ENCODE measurements at places on chromosomes 7 and 10.

- DNase-seq = no peak
These were observed 103.0 kb upstream of the KLF6 start for GRCh38 chr10:3887885-3888476.

DNA sequence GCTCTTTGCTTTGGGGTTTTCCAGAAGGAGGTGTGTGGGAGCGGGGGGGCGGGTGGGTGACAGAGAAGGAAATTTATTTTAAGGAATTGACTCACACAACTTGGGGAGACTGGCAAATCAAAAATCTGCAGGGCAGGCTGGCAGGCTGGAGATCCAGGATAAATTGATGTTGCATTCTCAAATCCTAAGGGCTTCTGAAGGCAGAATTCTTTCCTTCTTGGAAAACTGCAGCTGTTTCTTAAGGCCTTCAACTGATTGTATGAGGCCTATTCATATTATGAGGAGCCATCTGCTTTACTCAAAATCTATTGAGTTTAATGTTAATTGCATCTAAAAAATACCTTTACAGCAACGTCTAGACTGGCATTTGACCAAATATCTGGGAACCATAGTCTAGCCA lies 1528.8 kb upstream of the LRRTM3 start:
- DNase-seq = no peak

DNA sequence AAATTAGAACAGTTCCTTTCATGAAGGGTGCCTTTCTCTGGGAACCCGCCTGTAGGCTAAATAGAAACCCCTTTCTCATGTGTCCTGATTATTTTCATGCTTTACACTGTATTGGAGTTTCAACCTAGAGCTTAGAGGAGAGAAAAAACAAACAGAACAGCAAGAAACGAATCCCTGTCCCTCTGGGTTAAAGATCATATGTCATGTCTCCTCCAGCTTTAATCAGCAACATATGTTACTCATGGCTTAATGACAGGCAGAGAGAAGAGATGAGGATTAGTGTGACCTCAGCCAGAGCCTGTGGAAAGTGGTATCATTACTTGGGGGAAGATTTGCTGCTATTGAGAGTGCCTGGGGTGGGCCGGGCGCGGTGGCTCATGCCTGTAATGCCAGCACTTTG lies 32.1 kb downstream of the CRCP start:
- DNase-seq = no peak

- no peak for DNase-seq
These were observed 32.0 kb downstream of the TSPAN14 start for GRCh38 chr10:80485946-80486764.

DNA sequence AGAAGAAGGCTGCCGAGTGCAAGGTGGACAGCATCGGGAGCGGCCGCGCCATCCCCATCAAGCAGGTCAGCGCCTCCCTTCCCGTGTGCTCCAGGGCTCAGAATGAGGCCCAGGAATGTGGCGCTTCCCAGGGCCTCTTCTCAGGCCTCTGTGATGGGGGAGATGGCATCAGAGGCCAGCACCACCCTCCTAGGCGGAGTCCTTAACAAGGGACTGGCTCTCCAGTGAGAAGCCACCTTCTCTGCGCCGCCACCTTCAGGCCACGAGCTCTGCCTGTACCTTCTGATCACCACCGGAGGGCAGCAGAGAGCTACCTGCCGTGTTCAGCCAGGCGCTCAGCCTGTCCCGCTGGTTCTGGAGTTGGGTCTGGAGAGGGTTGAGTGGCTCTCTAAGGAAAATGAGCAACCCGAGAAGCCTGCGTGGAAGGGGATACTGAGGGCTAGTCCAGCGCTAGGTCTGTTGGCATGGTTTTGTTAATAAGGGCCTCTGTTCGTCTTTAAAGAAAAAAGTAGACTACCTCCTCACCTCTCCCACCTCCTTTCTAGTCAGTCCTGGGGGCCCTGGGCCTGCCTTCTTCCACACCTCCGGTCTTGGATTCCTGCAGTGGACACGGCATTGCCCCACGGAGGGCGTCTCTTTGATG lies 37.7 kb downstream of the AGAP3 start:
- peak; percentile 90 for DNase-seq

DNA sequence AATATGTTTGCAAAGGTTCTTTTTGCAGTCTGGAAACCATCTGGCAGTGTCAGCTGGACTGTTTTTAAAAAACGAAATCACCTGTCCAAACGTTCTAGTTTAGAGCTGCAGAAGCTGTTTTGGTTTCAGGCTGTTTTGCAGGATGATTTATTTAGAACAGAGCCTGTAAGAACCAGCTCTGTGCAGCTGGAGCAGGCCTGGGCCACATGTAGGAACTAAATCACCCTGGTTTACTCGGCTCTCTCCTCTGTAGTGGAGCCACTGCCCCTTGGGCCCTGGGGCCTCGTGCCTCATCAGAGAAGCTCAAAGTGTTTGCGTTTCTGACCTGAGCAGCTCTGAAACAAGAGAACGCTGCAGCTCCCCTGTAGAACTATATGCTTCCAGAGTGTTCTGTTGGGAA lies 142.5 kb downstream of the ACTR3B start:
- no peak for DNase-seq

GRCh38 chr10:133087045-133087678 lies 562 bp upstream of the ADGRA1 start:
- DNase-seq = no peak

GRCh38 chr7:27802999-27803398 lies 63.0 kb downstream of the TAX1BP1 start:
- DNase-seq = no peak

DNA sequence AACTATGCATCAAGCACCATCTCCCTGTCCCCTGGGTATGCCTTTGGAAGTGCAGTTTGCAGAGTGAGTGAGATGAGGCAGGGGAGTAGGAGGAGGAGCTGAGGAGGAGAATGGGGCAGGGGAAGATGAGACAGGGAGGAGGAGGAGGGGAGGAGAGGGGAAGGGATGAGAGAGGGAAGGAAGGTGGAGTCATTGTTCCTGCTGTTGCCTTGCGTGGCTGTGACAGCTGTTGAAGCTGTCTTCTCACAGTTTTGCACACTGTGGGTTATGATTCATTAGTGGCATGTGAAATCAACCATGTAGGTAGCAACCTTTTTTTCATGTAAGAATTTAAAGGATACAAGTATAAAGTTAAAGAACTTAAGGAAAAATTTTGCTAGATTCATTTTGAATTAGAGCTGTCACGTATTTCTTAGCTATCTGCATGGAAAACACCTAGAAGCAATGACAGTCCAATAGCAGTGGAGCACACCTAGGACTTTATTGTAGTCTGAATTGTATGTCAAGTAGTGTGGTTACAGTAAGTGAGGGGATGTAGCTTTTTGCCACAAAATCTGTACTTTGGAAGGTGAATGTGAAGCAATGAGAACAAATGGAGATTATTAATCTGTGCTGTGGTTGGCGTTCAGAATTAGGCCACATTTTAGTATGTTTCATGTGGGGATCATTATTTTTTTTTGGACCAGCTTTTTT lies 21.7 kb downstream of the CCM2 start:
- DNase-seq = no peak

- no peak for DNase-seq
These were observed 429.9 kb upstream of the SEMA3A start for GRCh38 chr7:84624527-84624926.

GRCh38 chr10:1418031-1418550 lies 319.2 kb downstream of the ADARB2 start:
- no peak for DNase-seq

DNA sequence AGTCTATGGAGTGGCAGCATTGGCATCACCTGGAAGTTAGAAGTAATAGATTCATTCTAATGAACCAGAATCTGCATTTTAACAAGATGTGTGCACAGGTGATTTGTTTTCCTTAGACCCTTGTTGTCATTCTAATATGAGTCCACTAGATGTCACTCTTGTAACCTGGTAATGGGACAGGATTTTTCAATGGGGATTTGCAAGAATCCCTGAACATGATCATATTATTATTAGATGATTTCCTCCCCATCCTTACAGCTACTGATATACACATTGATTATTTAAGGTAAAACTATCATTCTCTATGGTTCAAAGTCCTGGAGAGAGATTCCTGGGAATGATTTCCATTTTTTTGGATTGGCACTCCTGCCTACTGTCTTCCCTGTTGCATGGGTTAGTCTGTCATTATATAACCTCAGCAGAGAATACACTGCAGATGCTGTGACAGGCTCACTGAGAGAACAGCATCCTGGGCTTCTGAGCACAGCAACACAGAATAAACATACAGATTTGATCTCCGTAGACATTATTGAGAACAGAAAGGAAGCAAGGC lies 194.9 kb downstream of the SUGCT start:
- DNase-seq = no peak

GRCh38 chr7:13031468-13031867 lies 344.0 kb downstream of the ARL4A start:
- no peak for DNase-seq

GRCh38 chr10:76089556-76090180 lies 658.2 kb downstream of the LRMDA start:
- DNase-seq = no peak

DNA sequence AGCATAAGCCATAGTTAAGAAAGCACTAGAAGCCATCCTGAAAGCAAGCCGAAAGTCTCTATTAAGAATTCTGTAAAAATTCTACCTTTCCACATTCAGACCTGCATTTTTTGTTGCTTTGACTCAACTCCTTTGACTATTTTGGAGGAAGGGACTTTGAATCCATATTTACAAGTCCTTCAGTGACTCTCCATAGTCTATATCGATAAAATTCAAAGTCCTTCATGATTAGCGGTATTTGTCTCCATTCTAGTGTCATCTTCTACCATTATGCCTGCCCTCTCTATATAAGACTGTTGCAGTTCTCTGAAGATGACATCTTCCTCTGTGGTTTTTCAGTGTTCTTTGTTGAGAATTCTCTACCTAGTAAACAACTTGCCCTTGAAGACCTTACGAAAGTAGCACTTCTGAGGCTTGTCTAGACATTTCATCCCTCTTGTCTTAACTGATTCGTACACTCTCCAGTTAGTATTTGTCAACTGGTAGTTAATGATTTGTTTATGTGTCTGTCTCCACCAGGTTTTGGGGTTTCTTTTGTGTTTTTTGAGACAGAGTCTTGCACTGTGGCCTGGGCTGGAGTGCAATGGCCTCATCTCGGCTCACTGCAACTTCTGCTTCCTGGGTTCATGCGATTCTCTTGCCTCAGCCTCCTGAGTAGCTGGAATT lies 1.7 kb downstream of the CCSER2 start:
- DNase-seq = no peak

GRCh38 chr10:4623757-4624420 lies 202.1 kb upstream of the AKR1E2 start:
- no peak for DNase-seq

DNA sequence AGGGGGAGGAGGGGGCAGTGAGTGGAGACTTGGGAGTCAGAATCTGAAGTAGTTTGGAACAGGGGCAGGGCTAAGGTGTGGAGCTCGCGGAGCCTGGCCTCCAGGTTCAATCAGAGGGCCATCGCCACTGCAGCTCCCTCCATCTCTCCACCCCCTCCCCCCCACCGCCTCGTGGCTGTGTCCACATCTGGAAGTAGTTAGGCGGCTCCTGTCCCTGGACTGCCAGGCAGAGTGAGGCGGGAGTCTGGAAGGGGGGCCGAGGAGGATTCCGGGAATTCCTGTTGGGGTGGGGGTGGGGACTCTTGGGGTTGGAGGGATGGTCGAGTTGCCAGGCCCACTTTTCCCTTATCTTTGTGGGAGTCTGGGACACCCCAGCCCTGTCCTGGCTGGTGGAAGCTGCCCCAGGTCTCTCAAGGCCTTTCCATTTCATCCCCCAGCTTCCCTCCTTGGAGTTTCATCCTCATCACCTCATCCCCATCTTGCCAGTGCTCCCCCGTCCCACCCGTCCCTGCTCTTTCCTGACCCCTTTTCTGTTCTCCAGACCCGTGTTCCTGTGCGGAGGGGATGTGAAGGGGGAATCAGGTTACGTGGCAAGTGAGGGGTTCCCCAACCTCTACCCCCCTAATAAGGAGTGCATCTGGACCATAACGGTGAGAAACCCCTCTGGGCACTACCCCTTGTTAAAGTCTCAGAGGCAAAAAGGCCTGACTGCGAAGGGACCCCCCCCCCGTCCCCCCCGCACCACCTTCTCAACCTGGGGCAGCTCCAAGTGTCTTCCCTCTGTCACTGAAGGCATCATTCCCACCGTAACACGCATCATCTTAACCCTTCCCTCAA lies 944 bp downstream of the PCOLCE start:
- DNase-seq = no peak

GRCh38 chr10:95266674-95267095 lies 24.1 kb downstream of the PDLIM1 start:
- no peak for DNase-seq

- no peak for DNase-seq
These were observed 53.8 kb downstream of the KCTD7 start for GRCh38 chr7:66682350-66683093.

DNA sequence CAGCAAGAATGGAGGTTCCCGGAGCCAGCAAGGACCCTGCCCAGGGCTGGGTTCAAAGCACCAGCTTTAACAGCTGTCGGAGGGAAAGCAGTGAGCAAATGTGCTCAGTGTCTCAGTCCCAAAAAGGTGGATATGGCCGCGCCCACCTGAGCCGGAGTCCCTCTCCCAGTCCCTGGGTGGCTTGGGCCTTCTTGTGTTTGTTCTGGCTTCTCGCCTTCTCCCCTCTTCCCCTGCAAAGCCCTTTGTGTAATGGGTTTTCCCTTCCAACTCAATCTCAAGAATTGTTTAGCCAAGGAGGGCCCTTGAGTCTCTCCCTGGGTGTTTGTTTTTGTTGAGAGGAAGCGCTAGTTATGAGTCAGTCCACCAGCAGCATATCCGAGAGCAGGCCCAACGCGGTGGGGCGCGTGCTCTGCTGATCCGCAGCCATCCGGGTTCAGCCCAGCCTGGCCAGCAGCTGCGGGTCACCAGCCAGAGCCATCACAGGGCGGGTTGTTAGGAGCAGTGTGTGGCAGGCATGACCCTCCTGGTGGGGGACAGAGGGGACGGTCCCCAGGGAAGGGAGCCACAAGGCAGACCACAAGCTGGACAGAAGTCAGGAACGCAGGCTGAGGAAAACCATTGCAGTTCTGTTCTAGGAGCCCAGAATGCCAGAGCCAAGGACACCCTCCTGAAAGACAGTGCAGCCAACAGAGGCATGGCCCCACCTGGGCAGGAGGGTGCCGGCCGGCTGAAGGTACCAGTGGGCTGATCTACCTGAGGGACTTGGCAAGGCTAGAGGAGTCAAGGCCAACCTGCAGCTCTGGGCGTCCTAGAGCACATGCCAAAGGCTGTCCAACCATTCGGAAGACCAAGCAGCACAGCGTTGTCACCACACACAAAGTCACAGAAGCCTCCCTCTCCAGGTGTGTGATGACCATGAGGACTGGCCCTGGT lies 21.3 kb downstream of the CALML3 start:
- no peak for DNase-seq

GRCh38 chr10:100976906-100977305 lies 7.6 kb downstream of the SEMA4G start:
- peak; percentile 34 for DNase-seq

DNA sequence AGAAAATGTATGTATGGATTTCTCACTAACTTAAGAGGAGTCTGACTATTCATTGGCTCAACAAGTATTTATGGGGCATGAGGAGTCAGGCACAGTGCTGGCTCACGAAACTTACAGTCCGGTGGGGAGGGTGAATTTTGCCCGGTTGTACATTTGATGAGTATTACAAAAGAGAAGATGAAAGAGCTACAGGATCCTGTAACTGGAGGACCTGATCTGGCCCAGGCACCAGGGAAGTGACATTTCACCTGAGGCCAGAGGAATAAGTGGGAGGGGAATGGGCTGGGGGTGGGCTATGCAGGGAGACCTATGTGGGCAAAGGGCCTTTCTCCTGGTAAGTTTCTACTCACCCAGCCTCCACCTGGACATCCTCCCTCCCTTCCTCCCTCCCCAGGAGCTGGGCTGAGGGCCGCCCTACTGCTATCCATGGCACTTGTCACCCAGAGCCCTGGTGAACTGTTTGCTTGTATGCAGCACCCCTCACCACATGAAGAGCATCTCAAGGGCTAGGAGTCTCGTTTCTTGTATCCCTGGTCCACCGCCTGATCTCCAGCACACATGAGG lies 101.1 kb upstream of the ZNF438 start:
- DNase-seq = no peak

Data from type B pancreatic cell (in vitro differentiated cells).